ENCODE measurements at places on chromosomes 5 and 9.

- DNase-seq: no peak
Measured at GRCh38 chr5:133863857-133864585, 104.4 kb downstream of the C5orf15 start.

DNA sequence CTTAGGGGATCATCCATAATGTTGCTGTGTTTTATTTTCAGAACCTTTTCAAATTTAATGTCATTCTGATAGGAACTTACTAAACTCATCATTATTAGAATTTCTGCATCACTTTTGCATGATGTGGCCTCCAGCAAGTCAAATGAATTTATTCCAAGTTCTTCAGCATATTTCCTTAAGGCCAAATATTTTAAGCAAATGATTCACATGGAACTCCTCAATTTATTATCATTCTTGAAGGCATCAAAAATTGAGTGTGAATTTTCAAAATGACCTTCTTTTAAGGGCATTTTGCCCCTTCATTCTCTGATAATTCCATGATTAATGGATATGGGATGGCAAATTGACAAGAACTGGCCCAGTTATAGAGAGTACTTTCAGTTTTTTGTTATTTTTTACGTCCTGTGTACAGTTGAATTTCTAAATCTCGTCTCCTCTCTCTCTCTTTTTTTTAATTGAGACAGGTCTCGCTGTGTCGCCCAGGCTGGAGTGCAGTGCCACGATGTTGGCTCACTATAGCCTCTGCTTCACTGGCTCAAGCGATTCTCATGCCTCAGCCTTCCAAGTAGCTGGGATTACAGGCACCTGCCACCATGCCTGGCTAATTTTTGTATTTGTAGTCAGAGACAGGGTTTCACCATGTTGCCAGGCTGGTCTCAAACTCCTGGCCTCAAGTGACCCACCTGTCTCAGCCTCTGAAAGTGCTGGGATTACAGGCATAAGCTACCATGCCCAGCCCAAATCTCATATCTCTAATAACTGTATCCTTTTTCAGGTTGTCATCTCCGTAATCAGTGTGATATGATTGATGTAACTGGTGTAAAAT lies 29.1 kb downstream of the GPR21 start:
- DNase-seq: peak; percentile 14

- no peak for DNase-seq
Measured at GRCh38 chr5:132142459-132142858, 68.9 kb downstream of the CSF2 start.

DNA sequence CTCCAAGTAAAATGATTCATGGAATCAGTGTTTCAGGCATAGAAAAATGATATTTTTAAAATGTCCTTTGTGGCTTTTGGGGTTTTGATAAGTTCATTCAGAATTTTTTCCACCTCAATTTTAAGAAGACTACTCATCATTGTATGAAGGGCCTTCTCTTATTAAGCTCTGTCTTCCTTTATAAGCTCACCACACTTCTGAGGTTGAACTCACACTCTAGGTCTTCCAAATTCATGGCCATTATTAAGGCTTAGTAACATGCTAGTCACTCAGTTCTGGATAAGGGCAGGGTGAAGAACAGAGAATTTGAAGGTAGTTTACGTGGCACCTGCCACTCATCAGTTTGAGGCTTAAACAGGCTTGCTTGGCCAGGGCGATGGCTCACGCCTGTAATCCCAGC lies 4.2 kb downstream of the MELK start:
- no peak for DNase-seq

Measured in fibroblast of gingiva (primary cell).